ENCODE measurements at places on chromosomes 7 and 10. TPM values are rescaled to one million over a fixed set of nuclear protein-coding genes. Genes with fewer than 3 reads are reported as not detected.

GIMAP5 gene
- total RNA-seq = 31.9 TPM

PLPP4 gene
- total RNA-seq = not detected

TAS2R41 gene
- total RNA-seq = not detected

SOSTDC1 gene
- total RNA-seq = 8.7 TPM

GRCh38 chr10:127168261-127168660, 28.1 kb downstream of the INSYN2A start:
- H3K36me3 ChIP-seq = no peaks in the 10 kb centered on the region
- no peak overlapping the region for H3K27ac ChIP-seq
- no peak overlapping the region for H3K4me3 ChIP-seq
- no peak for DNase-seq

GRCh38 chr7:50349399-50349798, 44.9 kb downstream of the IKZF1 start:
- no peak for DNase-seq
- H3K4me1 ChIP-seq = peaks cover 8% of the 10 kb centered on the region
- peaks cover 4% of the 10 kb centered on the region for H3K36me3 ChIP-seq
- no peaks in the 10 kb centered on the region for H3K27me3 ChIP-seq

DNA sequence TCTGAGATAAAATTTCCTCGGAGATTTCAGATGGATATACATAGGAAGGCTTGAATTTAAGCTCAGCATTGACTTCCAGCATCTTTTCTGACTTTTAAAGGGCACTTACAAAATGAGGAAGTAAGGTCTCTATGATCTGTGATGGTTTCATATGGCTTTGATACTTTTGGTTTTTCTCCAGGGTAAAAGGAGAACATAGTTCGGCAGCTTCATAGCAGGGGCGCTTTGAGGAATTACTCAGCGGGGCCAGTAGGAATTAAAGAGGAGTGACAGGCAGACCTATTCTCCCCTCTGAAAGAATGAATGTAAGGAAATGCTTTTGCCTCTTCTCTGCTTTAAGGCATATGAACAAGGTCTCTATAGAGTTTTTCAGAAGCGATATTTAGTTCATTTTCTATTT, 80.0 kb upstream of the PCDH15 start:
- H3K27me3 ChIP-seq = no peaks in the 10 kb centered on the region
- DNase-seq = no peak
- no peak overlapping the region for H3K27ac ChIP-seq
- H3K4me3 ChIP-seq = no peak overlapping the region

- H3K27me3 ChIP-seq = no peaks in the 10 kb centered on the region
- no peaks in the 10 kb centered on the region for H3K36me3 ChIP-seq
- H3K4me3 ChIP-seq = no peak overlapping the region
- peaks cover 67% of the 10 kb centered on the region for H3K4me1 ChIP-seq
- no peak for DNase-seq
These were observed 2.0 kb upstream of the TSPAN14 start for GRCh38 chr10:80452069-80452468.

DNA sequence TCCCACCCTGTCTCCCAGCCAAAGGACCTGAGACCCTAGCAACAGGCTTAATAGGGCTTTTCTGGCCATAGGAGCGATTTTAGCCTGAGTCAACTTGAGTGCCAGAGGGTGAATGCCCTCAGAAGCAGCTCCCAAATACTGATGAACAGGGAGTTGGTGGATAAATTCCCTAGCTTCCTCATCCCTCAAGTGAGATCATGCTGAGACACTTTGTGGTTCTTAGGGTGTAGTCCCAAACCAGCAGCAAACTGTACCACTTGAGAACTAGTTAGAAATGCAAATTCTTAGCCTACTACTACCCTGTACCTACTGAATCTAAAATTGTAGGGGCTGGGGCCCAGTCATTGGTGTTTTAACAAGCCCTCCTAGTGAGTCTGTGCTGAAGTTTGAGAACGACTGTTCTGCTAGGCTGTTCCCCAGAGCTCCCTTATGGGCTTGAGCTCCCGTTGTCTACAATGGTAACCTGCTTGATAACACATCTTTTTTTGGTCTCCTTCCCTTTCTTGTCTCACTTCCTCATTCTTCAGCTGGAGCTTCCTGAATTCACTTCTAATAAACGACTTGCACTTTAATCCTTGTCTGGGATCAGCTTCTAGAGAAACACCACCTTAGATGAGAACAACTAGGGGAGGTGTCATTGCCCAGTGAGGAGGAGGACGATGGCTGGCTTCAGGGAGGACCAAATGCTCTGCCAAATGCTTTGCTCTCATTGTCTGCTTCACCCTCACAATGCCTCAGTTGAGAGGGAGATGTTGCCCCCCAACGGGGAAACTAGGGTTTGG, 18.2 kb upstream of the CDH23 start:
- peaks cover 25% of the 10 kb centered on the region for H3K4me1 ChIP-seq
- H3K27ac ChIP-seq = peak overlapping the region; percentile 61
- no peaks in the 10 kb centered on the region for H3K27me3 ChIP-seq
- no peaks in the 10 kb centered on the region for H3K36me3 ChIP-seq

DNA sequence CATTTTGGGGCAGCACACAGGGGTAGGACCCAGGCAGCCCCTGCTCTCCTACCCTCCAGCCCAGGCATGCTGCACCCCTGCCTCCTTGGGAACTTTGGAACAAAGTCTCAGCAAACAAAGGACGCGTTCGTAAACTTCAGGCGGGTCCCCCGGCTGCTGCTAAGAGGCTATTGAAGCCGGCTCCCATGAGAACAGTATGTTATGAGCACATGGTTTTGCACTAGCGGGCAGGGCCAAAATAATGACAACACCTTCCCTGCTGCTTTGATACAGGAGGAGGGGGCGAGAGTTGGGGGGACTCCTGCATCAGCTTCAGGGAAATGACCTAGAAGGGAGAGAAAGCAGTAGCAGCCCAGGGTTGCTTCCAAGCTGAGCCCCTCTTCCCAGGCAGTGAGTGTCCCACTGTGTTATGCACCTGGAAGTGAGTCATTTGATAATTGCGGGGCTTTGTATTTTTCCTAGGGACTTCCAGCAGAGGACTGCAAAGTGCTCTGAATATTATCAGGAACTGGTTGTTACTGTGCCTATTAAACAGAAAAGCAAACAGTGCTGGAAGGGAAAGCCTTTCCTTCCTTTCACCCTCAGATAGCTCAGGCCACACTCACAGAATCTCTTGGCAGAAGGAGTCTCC, 6.9 kb downstream of the ITPRIP start:
- H3K4me1 ChIP-seq = peaks cover 100% of the 10 kb centered on the region
- DNase-seq = no peak
- peak overlapping the region; percentile 99 for H3K27ac ChIP-seq
- H3K27me3 ChIP-seq = no peaks in the 10 kb centered on the region

GRCh38 chr7:122528879-122529481, 169.9 kb downstream of the RNF133 start:
- DNase-seq = no peak
- H3K4me3 ChIP-seq = no peak overlapping the region
- no peaks in the 10 kb centered on the region for H3K27me3 ChIP-seq
- no peaks in the 10 kb centered on the region for H3K36me3 ChIP-seq
- H3K27ac ChIP-seq = no peak overlapping the region
- no peaks in the 10 kb centered on the region for H3K4me1 ChIP-seq

- no peaks in the 10 kb centered on the region for H3K4me1 ChIP-seq
- no peak overlapping the region for H3K27ac ChIP-seq
- H3K4me3 ChIP-seq = no peak overlapping the region
- H3K36me3 ChIP-seq = no peaks in the 10 kb centered on the region
These were observed 576.0 kb upstream of the DPP6 start for GRCh38 chr7:153476166-153476565.

GRCh38 chr7:107850643-107851042, 40.3 kb upstream of the DLD start:
- H3K4me3 ChIP-seq = no peak overlapping the region
- no peaks in the 10 kb centered on the region for H3K36me3 ChIP-seq

- no peaks in the 10 kb centered on the region for H3K36me3 ChIP-seq
- no peak for DNase-seq
- no peaks in the 10 kb centered on the region for H3K27me3 ChIP-seq
These were observed 345.1 kb downstream of the ARL4A start for GRCh38 chr7:13032576-13032975.

- no peak overlapping the region for H3K4me3 ChIP-seq
- no peak overlapping the region for H3K27ac ChIP-seq
- DNase-seq = no peak
These were observed 371.7 kb upstream of the IGFBP3 start for GRCh38 chr7:46292741-46293140.

DNA sequence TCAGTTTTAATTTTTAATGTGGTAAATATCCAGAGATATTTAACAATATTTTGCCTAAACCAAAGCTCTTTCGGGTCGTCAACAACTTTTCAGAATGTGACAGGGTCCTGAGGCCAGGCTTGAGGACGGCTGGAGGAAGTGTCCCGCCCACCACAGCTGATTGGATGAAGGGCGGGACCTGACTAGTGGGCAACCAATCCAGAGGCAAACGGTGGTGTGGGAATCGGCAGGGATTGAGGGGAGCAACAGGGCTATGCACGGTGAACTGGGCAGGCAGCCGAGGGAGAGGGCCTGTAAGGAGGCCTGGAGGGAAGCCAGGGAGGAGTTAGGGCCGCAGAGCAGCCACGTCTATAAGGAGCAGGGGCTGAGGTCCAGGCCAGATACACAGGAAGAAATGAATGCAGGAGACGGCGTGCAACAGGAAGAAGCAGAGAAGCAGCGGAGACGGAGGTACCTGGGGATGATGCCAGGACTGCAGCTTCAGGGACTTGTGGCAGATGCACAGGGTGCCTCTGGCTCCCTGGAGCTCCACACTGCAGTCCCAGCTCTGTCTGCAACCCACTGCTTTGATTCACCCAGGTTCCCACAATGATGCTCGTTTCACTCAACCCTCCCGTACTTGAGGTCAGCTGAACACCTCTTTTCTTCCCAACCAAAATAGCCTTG, 46.1 kb upstream of the ZMIZ1 start:
- peak overlapping the region; percentile 17 for H3K4me3 ChIP-seq
- peaks cover 4% of the 10 kb centered on the region for H3K4me1 ChIP-seq
- peak; percentile 51 for DNase-seq
- H3K36me3 ChIP-seq = no peaks in the 10 kb centered on the region

GRCh38 chr10:132893090-132893489, 49.3 kb downstream of the CFAP46 start:
- H3K27me3 ChIP-seq = peaks cover 38% of the 10 kb centered on the region
- DNase-seq = no peak
- H3K4me3 ChIP-seq = no peak overlapping the region
- H3K27ac ChIP-seq = no peak overlapping the region

DNA sequence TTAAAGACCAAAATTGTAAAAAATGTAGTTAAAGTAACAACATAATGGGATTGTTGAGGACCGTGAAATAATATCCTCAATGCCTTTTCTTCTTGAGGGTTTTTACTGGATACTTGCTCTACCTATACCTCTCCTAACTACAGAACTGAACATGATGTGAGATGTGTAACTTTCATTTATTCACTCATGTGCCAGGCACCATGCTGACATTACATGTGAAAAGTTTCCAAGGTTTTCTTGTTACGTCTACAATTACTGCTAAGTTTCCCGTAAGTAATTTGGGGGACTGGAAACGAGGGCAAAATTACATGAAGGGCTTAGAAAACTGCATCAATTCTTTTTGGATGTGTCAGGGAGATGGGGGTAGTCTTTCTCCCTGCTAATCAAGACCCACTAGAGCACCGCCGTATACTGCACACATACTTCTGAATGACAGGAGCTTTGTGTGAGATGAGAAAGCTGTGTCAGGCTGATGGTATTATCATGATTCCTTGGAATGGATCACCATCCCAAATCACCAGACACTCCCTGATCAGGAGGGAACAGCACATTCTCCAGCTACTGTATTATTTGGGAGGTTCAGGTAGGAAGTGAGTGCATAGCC, 41.8 kb downstream of the PTPRZ1 start:
- H3K27me3 ChIP-seq = no peaks in the 10 kb centered on the region
- no peaks in the 10 kb centered on the region for H3K36me3 ChIP-seq
- DNase-seq = no peak
- H3K4me3 ChIP-seq = no peak overlapping the region

DNA sequence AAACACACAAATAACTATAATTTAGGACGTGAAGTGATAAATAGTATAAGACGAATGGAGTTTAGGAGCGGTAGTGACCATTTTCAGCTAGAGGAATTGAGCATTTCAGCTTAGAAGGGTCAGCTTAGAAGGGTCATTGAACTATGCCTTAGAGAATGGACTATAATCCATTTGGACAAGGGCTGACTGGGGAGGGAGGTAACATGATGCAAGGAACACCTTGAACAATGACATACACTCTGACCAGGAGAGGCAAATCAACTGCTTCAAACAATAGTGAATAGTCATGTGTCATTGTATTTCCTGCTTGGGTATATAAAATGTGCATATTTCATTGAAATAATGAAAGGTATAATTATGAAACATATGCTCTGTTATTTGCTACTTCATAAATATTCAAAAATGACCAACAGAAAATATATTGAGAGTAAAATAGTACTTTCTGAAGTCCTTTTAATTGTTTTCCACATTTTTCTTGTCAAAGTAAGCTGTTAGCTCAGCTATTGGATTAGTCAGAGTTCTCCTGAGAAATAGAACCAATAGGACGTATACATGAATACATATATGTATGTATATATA, 40.5 kb upstream of the WASL start:
- H3K27ac ChIP-seq = no peak overlapping the region
- no peaks in the 10 kb centered on the region for H3K27me3 ChIP-seq
- no peaks in the 10 kb centered on the region for H3K36me3 ChIP-seq

GRCh38 chr10:63722537-63722936, 201.3 kb downstream of the REEP3 start:
- no peak overlapping the region for H3K4me3 ChIP-seq
- H3K27ac ChIP-seq = peak overlapping the region; percentile 64
- H3K36me3 ChIP-seq = no peaks in the 10 kb centered on the region
- no peaks in the 10 kb centered on the region for H3K27me3 ChIP-seq
- no peak for DNase-seq

GRCh38 chr7:130292682-130293257, at the start of gene CPA4:
CPA4 (plus strand) TSS chr7:130293161; CDS start chr7:130293181, 20 bp downstream.
- no peak within 1 kb of the TSS for H3K4me3 ChIP-seq
- no peak within 1 kb of the TSS for H3K27ac ChIP-seq
- DNase-seq = no peak
- H3K27me3 ChIP-seq = no peaks in the 10 kb centered on the region

DNA sequence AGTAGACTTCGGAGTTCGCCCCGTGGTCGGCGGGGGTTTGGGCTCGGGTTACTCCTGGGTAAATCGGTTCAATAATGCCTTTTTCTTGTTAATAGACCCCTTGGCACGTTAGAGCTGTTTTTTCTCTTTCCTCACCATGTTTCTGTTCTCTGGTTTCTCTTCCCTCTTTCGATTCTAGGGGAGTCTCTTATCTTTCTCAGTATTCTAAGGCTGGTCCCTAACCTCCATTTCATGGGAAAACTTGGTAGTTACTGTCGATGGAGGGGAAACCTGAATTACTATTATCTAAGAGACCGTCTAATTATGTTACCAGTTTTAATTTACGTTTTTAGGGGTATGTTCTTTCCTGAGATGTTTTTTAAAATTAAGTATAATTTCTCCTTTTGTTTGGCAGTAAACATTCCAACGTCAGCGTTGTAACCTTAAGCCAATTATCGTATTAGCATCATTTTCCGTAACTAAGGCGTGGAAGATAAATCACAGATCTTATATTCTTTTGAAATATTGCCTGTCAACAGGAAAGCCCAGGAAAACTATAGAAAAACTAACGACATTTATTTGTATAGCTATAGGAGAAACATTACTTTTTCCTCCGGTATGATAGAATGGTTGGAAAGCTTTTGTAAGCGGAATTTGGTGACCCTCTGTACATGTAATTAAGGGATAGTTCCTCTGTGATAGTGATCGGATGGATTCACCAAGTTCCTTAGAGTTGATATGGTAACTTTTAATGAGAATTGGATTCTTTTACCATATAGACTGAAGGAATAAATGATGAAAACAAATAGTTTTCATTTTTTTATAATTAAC, 847 bp downstream of the BTAF1 start:
- no peaks in the 10 kb centered on the region for H3K27me3 ChIP-seq
- no peak for DNase-seq
- H3K4me1 ChIP-seq = peaks cover 13% of the 10 kb centered on the region
- H3K4me3 ChIP-seq = peak overlapping the region; percentile 83
- peak overlapping the region; percentile 98 for H3K27ac ChIP-seq

Measured in lower lobe of right lung (tissue), 2 donors.